Activated CD8-positive, alpha-beta memory T cell treated with anti-CD3 and anti-CD28 coated beads for 48 hours (primary cell): ENCODE measurements at places on chromosomes 1 and 21.

DNA sequence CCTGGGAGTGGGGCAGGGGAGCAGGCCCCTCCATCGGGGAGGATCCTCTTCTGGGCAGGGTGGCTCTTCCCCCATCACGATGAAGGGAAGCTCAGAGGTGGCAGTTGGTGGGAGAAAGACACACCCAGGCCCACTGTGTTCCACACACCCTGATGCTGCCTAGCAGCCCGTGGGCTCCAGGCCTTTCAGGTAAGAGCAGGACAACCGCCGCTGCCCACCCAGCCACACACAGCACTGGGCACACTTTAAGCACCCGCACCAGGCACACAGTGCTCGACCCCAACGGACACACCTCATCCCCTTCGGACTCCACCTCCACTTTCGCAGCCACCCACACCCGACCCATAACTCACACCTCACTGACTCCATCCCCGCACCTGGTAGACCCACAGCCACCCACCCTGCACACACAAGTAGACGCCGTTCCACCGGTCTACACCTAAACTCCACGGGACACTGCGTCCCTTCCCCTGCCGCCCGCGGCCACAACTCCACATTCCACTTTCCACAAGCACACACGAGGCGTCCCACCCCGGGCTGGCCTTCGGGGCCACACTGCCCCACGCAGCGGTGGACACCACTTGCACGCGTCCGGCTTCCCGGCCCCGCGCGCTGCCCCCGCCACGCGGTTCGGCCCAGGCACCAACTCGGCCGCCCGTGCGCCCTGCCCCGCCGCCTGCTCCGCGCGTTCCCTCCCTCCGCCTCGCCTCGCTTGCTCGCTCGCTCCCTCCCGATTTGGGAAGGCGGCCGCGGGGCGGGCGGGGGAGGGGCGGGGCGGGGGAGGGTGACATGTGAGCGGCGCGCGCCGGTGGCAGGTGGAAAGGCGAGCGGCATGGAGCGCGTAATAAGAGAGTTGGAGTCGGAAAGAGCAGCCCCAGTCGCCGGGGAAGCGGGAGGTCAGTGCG lies at the start of gene KCNQ4:
TSS of gene KCNQ4 (plus strand) at position 787 of the 905 bp plus-strand sequence. CDS start 307 bp downstream, outside the sequence.
- DNase-seq = no peak

DNA sequence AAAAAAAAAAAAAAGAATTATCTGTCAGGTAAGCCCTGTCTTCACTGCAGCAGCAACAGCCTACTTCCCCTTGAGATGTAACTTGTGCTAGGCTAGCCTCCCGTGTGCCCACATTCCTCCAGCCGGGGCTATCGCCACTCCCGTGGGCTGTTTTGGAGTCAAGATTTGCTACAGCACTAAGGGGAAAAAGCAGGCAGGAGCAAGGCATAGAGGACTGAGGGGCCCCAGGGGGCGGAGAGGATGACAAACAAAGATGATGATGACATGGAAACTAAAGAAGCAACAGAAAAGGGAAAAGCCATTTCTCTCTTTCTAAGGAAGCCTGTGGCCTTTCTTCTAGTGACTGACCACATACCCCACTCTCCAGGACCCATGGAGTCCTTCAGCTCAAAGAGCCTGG lies 1.9 kb downstream of the TNFAIP8L2 start:
- DNase-seq = no peak

GRCh38 chr1:229572286-229572685 lies 13.8 kb upstream of the ABCB10 start:
- no peak for DNase-seq

GRCh38 chr1:25110485-25110884 lies 121.8 kb downstream of the SYF2 start:
- DNase-seq = no peak

DNA sequence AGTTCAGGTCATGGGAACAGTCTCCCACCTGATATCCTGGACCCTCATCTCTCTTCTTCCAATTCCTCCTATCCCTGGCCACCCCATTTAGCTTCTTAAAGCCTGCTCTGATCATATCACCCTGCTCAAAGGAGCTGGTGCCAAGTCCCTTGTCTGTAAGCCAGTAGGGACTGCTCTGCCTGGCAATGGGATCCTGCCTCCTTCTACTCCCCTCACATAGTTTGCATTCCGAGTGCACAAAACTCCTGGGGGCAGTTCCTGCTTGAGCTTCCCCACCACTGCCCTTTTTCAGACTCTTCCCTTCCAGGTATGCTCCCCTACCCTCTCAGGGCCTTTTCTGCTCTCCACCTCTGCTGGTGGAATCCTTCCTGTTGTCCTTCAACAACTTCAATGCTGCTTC lies 48.1 kb downstream of the NGF start:
- no peak for DNase-seq

GRCh38 chr1:41888756-41889155 lies 30.0 kb downstream of the HIVEP3 start:
- no peak for DNase-seq

DNA sequence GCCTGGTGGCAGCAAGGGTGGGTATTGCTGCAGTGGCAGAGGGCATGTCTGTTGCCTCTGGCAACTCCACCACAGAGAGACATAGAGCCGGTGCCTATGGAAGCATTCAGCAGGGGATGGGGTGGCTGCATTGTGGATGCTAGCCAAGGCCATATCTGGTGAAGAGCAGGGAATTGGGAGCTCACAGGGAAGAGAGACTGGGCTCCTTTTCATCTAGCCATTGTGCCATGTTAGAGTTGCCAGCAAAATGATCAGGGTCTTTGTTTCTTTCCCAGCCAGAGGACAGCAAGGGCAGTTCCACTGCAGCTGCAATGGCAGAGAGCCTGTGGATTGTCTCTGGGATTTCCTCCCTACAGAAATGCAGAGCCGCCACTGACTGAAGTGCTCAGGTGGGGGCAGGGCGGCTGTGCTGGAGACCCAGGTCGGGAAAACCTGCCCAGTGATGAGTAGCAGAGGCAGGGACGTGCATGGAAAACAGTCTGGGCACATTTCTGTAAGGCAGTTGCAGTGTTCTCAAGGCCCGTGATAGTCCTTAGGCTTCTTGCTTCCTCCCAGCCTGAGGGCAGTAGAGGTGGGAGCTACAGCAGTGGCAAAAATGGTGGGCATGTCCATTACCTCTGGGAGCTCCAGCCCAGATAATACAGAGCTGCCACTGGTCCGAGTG lies 40.2 kb upstream of the CYP4X1 start:
- DNase-seq = no peak

DNA sequence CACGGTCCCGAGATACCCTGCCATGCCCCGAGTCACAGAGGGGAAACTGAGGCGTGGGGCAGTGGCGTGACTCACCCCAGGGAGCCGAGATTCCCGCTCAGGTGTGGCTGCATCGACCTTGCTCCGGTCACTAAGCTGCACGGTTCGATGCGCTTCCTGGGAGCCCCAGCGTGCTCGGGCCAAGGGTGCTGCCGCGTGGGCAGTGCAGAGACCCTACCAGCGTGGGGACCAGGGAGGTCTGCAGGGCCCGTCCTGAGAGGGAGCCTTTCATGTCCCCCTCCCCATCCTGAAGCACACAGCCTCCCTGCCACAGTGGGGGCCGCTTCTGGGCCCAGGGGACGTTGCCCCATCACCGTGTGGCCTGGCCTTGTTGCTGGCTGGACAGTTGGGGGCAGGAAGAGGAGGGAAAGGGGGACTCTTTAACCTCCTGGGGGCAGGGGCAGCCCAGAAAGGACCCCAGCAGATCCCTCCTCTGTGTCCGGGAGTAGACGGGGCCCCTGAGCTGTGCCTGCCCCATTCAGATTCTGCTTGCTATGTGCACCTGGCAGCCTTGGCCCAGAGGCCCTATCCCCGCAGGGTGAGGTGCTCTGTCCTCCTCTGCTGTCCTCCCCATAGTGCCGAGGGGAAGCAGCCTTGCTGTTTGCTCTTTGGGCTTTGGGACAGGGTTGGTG lies 52.3 kb downstream of the COL18A1 start:
- no peak for DNase-seq

GRCh38 chr1:66371233-66372005 lies 162.5 kb upstream of the SGIP1 start:
- DNase-seq = no peak

- DNase-seq = no peak
Observed at GRCh38 chr1:31444725-31445448, 31.9 kb downstream of the SERINC2 start.
